Stimulated activated CD8-positive, alpha-beta memory T cell treated with anti-CD3 and anti-CD28 coated beads, Interleukin-4, amount 100 ng/mL, for 48 hours (primary cell): ENCODE measurements at places on chromosomes 3 and 15.

DNA sequence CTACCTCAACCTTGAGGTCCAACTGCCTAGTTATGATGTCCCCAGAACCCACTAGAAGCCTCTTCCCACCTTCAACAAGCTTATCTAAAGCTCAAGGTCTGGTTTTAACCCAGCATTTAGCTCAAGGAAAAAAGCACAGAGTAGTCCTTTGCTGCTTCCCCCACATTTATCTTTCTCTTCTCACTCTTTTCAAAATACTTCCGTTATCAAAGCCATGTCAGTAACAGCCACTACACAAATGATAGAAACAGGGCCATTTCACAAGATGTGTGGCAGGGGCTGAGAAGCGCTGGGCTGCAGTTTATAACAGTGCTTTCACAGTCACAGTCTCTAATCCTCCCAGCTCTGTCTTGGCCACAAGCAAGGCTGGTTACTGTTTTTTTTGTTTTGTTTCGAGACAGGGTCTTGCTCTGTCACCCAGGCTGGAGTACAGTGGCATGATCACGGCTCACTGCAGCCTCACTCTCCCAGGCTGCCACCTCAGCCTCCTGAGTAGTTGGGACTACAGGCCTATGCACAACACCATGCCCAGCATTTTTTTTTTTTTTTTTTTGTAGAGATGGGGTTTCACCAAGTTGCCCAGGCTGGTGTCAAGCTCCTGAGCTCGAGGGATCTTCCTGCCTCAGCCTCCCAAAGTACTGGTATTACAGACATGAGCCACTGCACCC lies 218.8 kb downstream of the OSBPL10 start:
- no peak for DNase-seq

- DNase-seq, result no peak
Observed at GRCh38 chr3:122168044-122168443, 15.4 kb upstream of the CASR start.

DNA sequence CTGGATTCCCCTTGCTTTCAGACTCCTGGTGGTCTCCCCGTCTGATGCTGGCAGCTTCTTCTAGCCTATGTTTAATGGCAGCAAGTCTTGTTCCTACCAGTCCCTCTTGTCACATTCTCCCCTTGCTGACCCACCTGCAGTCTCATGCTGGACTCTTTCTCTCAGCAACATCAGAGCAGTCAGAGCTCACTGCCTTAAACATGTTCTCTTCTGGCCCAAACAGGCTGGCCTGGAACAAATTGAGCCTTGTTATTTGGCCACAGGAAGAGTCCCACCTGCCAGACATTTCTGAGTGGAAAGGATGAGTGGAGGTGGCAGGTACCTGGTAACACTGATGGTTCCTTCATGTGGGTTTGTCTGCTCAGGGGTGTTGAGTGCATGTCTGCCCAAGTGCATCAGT lies 59.2 kb upstream of the APEH start:
- DNase-seq, result no peak

- no peak for DNase-seq
Observed at GRCh38 chr3:71061581-71061980, 521.9 kb downstream of the FOXP1 start.

- peak; percentile 78 for DNase-seq
Observed at GRCh38 chr15:41557673-41558399, 1.2 kb upstream of the TYRO3 start.

DNA sequence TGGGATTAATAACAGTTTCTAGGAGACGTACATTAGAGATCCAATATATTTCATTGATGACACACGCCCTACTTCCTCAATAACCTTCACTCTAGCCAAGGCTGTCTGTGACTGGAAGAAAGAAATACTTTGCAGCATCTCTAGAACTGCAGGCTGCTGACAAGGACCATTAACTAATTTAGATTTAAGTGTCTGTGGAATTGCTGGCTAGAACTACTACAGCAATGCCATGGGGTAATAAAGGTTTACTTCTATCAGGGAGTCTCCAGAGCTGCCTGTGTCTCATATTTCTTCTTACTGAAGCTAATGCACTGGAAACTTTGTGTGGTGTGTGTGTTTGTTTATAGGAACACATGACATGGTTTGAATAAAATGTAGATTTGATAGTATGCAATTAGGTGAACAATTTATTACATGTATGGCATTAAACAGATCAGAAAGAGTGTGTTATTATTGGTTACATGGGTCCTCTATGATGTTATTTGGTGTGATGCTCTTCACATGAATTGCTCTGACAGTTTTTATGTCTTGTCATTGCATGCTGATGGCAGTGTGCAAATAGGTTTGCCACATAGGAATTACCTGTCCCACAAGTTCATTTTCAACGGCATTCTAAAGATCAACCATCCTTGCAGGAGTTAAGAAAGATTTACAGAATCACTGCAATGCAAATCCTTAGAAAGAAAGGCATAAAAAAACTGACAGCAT lies 916.2 kb upstream of the CADM2 start:
- DNase-seq, result no peak

DNA sequence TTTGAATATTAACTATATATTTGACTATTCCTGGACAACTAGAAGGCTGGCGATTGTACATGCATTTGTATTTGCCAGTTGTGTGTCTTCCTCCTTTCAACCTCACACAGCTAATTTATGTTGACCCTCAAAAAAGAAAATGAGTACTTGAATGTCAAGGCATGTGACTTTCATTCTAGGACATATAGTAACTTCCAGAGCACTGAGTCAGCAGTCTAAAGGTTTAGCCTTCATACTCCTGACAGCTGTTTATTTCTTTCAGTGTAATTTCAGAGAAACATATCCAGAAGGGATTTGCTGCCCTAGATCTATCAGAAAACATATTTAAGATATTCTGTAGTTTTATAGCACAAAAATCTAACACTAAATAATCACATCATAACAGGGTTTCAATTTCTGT lies 74.6 kb upstream of the GOLGA8J start:
- no peak for DNase-seq

DNA sequence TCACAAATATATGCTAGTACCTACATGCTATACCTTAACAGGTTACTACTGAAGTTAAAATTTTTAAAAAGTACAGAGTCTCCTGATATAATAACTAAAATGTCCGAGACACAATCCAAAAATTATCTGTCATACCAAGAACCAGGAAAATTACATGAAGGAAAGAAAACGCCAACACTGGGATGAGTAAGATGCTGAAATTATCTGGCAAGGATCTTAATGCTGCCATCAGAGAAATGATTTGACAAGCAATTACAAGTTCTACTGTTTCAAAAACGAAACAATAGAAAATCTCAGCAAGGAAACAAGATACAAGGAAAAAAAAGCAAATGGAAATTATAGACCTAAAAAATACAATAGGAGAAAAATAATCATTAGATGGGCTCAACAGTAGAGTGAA lies 92.5 kb downstream of the UBE3A start:
- DNase-seq, result no peak

DNA sequence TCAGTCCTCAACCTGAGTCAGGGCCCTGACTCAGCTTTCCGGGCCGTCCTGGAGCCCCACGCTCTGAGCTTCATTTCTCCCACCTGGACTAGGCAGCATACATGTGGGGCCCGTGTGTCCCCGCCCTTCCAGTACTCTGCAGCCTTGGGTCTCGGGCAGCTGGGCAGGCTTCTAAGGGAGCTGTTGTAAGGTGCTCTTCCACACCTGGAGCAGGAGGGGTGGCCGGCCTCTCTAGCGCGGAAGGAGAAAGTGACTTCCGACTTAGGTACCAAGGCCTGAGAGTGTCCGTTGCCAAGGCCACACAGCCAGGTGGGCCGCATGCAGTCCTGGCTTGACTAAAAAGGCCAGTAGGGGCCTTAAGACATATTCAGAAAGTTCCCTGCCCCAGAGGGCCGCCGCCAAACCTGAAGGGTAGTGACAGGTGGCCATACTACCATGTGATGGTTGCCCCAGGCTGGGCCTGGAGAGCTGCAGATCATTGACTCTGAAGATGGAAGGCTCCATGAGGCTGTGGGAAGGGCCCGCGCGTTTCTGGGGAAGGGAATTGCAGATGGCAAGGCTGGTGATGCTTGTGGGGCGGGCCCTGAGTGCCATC lies 9.4 kb upstream of the SEMA3B start:
- no peak for DNase-seq

DNA sequence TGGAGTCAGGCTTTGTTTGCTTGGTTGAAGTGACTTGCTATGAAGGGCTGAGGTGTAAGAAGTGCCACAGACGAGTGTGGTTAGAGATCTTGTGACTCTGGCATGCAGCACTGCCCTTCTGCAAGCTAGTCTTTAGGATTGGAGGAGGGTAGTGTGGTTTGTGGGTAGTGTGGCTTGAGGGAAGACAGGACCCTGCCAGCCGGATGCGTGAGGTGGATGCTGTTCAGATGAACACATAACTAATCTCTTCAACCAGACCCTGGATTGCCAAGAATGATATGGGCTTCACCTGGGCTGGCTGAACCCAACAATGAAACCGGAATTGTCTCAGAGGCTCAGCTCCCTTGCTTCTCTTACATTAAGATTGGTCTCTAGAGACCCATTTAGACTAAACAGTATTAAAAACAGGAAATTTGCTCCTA lies 32.7 kb downstream of the STARD9 start:
- DNase-seq, result peak; percentile 65
